ENCODE measurements at places on chromosomes 6 and 20.

GRCh38 chr6:36692220-36692619 is 5.4 kb upstream of the RAB44 start:
- DNase-seq = peak; percentile 80

GRCh38 chr6:56374841-56375369 is 127.5 kb upstream of the COL21A1 start:
- no peak for DNase-seq

DNA sequence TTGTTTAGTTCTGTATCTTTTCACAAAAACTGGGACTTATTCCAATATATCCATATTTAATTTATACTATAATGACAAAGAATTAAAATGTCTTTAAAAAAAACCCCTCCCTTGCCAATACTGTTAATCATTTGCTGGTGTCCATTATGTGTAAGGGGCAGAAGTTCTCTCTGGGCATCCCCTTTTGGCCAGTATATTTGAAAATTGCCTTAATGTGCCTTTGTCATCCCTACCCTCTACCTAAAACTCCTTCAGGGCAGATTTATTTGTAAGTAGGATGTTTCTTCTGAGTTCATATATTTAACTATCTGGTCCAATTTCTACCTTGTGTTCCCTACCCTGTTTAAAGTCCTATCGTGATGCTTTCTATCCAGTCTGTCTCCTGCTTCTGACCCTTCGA is 62.9 kb downstream of the ARHGAP18 start:
- no peak for DNase-seq

DNA sequence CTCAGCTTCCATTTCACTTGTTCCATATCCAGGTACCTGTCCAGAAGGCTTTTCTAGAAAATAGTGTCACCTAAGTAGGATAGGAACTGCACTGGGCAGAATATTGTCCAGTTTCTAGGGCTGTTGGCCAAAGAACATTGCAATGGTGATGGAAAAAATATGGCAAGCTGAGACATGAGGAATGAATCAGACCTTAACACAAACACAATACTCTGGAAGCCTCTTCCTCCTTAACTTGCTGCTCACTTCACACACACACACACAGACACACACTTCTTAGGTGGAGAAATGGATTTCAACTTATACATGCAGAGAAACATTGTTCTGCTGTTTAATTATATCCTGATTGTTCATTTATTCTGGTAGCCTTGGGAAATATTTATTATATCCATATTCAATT is 203.0 kb upstream of the RGS17 start:
- no peak for DNase-seq

DNA sequence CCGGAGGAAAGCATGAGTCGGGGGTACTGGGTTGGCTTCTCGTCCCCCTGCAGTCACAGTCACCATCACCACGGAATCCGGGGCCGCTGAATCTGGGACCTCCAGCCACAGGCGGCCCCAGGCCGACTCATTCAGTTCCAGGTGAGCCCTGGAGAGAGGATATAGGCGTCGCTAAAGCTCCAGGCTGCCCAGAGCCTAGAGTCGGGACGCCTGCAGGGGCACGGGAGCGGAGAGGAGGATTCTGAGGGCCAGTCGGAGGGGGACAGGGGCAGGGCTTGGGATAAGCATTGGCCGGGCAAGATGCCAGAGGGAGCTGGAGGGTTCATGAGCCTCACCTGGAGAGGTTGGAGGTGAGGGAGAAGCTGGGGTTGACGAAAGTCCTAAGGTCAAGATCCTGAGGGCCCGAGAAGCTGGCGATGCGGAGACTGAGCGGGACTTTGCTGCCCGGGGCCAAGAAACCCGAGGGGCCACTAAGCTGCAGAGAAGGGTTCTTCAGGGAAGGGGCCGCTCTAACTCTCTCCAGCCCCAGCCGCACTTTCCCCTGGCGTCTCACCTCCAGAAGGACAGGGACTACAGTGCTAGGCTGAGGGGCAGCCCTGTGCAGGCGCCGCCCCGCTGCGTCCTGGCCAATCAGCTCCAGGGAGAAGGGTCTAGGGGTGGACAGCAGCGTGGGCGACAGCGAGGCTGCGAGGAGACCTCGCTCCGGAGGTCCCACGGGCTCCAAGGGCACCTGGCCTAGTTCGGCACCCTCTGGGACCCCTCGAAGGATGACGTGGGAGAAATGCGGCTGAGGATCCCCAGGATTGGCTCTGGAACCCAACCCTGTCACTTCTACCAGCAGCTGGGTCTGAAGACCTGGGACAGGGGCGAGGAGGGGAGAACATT is 3.7 kb downstream of the SAPCD1 start:
- no peak for DNase-seq

- no peak for DNase-seq
Observed at GRCh38 chr6:168125429-168126001, 46.5 kb upstream of the FRMD1 start.

- no peak for DNase-seq
Observed at GRCh38 chr6:108287373-108287772, 7.5 kb upstream of the AFG1L start.

- no peak for DNase-seq
Observed at GRCh38 chr20:43910564-43910963, 4.1 kb upstream of the TOX2 start.

GRCh38 chr6:40398034-40398691 is 189.0 kb downstream of the LRFN2 start:
- no peak for DNase-seq

GRCh38 chr6:144063744-144064401 is 31.5 kb downstream of the SF3B5 start:
- peak; percentile 95 for DNase-seq

- DNase-seq = no peak
Observed at GRCh38 chr20:17697171-17697570, 2.6 kb upstream of the BANF2 start.

DNA sequence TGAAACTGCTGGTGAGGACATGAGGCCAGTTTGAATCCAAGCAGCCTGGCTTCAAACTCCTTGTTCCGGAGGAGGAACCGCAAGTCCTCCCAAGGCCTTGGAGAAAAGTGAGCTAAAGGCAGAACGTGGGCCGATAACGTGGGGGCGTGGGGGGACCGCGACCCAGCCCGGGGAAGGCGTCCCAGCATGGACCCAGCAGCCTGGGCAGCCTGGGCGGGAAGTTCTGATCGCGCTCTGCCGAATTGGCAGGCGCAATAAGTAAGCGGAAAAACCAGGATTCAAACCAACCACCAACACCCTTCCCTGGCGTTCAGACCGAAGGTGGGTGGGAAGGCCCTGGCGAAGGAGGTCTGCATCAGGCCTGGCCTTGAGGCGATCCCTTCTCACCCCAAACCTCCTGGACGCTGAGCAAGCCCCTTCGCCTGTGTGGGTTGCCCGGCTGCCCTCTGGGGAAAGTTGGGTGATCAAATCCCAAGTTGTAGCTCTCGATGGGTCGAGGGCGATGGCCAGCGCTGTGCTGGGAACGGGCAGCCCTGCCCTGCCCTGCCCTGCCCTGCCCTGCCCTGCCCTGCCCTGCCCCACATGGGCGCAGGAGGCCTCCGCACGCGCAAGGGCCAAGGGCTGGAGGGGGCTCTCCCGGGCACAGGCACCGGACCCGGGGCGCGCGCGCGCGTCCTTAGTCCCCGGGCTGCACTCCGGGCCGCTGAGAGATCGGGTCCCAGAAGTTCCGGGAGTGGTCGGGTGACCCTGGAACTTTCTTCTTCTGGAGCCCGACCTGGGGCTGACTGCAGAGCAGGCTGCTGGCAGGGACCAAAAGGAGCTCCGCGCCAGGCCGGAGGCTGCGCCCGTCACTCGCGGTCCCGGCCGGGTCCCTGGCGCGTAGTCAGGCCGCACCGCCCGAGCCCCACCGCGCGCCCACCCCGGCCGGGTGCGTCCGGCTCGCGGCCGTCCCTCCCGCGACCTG is 637 bp upstream of the SLC22A3 start:
- DNase-seq = no peak

- DNase-seq = no peak
Observed at GRCh38 chr20:54086507-54087039, 16.2 kb upstream of the BCAS1 start.

DNA sequence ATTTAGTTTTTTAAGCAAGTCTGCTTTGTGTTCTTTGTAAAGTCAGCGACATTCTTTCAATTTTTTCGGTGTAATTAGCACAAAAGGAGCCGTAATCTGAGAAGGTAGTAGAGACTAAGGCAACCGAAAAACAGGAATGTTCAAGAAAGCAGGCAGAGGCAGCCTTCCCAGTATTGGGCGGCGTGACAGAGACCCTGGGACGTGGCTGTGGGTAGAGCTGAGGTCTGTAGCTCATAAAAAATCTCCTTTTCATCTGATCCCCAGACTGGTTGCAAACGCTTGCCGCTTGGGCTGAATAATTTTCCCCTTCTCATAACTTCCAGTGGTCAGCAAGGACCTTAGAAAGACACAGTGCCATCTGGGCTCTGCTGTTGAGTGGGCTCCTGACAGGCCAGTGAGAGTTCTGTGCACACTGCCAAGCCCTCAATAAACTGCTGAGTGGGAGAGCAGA is 30.8 kb downstream of the GNAS start:
- no peak for DNase-seq

DNA sequence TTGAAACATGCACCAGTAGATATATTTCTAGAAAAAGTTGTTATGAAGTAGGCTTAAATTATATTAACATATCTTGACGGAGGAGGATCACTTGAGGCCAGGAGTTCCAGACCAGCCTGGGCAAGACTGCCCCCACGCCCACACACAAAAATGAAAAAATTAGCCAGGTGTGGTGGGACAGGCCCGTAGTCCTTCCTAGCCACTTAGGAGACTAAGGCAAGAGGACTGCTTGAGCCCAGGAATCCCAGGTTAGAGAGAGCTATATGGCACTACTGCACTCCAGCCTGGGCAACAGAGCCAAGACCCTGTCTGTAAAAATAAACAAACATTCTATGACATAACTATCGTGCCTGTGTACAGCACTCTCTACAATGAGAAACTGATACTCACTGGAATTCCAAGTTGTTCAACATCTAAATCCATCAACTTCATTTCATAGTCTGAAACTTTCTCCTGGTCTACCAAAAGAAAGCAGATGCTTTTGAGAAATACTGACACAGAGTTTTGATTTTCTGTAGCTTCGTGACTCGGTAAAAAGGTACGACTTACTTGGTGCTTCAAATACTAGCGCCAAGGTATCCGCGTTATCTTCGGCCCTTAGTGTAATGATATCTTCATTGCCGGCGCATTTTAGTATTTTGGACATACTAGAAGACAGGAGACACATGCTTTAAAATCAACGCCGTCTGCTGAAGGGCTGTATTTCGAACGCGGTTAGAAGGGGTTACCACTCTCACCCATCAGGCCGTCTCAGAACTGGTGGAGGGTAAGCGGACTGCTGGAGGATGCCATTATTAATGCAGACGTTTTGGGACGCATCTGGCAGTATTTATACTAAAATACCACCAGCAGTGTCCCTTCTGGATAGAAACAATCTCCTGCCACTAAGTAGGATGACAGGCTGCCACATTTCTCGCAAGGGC is 1.3 kb downstream of the PCNA start:
- DNase-seq = no peak

DNA sequence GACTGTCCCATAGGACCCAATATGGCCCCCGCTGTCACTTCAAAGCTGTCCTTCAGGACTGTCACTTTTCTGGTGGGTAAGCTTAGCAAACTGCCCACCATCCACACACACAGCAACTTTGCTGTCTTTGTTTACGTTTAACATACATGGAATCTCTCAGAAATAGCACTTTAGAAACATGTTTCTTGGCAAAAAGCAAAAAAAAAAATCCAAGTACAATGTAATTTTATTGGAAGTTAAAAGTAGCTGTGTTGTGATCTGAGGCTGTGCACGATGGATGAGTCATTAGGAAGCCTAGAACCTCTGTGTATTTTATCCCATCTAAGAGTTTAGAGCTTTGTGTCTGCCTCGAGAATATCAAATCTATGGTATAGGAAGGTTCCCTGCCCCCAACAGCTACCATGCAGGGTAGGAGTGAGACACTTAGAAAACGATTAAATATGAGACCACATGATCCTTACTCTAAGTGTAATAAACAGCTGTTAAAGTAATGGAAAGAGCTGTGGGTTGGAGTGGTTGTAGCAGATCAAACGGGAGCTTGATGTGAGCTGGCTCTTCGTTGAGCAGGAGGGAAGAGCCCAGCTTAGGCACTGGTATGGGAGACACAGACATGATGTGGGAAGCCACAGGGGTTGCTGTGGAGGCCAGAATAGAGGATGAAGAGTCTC is 119.5 kb downstream of the PLEKHG1 start:
- DNase-seq = no peak

- no peak for DNase-seq
Observed at GRCh38 chr20:48476854-48477253, 350.9 kb downstream of the PREX1 start.

GRCh38 chr6:167699141-167699931 is 127.4 kb upstream of the AFDN start:
- peak; percentile 63 for DNase-seq

DNA sequence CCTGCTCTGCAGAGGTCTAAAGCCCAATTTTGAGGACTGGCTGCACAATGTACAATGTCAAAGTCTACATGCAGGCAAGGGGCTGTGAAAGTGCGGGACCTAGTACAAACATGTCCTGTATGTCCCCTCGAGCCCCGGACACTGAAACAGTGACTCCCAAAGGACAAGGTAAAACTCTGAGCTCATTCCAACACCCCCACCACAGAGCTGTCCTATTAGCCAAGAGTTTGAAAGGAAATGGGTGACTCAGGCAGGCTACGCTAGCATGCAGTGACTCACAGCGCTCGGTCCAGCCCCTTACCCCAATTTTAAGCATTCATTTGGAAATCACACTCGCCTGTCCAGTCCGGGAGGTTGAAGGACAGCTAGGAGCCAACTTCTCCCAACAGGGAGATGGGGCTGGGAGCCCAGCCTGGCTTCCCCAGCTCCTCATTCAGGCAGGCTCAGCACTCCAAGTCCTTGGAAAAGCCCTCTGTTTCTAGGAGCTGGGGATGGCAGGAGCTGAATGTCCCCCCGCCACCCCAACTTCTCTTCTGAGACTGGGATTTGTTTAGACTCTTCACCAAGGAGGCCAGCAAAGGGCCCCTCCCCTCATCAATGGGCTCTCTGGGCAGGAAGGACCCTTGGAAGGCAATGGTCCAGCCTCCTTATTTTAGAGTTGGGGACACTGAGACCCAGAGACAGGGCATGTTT is 3.9 kb downstream of the SDC4 start:
- no peak for DNase-seq

- DNase-seq = no peak
Observed at GRCh38 chr20:51399006-51399890, 143.3 kb downstream of the NFATC2 start.

DNA sequence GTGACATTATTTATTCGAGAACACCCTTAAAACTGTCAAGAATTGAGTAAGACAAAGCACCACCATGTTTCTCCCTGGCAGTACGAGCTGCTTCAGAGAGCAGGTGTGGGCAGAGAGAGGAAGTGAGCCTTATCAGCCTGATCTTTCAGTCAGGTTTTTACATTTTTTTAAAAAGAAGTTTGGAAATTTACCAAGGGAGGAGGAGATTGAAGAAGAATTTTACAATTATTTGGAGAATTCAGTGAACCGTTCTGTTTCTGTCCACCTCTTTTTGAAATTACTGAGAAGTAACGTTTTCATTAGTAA is 75.5 kb downstream of the ZDHHC14 start:
- DNase-seq = peak; percentile 52

DNA sequence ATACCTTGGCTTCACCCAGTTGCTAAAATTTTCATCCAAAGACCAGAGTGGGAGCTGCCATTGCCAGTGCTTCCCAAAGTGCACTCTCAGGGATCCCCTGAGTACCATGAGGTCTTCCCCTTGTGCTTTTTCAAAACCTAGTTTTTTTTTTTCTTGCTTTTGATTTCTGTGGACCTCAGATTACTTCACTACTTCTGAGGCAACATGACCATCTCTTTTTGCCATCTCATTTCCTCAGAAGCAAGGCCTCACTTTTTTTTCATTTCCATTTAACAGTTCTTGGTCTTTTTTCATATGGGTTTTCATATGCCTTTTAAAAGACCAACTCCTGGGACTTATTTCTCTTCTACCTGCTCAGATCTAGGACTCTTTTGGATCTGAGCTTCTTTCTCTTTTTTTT is 64.1 kb upstream of the MMS22L start:
- DNase-seq = no peak

GRCh38 chr6:150697515-150697914 is 97.8 kb downstream of the PLEKHG1 start:
- DNase-seq = no peak

Data from GM13976 (cell line).